Dermis blood vessel endothelial cell (primary cell): ENCODE measurements at places on chromosomes 5 and 9. TPM values are rescaled to one million over a fixed set of nuclear protein-coding genes. Genes with fewer than 3 reads are reported as not detected.

DNA sequence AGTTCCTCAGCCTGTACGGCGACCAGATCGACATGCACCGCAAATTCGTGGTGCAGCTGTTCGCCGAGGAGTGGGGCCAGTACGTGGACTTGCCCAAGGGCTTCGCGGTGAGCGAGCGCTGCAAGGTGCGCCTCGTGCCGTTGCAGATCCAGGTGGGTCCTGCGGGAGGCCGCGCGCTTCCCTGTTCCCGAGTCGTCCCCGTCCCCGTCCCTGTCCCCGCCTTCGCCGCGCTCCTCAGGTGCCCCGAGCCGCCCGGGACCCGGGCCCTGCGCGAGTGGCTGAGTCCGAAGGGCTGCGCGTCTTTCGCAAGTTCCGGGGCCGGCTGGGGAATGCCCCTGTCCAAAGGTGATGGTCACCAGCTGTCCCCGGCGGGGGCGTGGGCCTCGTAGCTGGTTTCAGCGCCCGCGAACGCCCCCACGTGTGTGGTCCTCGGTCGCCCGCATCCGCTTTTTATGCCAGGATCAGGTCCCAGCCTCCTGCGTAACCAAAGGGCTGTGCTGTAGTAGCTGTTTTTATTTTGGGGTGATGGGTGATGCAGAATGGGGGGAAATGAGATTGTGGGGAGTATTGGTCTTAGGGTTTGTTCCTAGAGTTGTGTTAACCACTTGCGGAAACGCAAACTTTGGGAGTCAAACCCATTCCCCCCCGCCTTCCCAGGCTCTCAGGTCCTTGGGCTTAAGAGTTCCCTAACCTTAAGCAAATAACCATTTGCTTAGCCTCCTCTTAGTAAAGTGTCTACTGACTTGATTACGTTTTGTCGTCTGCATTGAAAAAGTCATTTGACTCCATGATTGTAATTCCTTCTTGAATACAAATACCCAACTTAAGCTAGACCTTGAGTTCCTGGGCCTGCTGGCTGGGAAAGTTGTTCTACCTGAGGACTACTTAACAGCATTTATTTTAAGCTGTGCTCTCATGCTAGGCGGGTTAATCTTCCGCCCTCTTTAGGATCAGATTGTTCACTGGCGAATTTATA lies 663 bp downstream of the ISOC1 start:
- DNase-seq = peak; percentile 42

GABRA1 gene
- total RNA-seq = not detected in 2 replicates

BARHL1 gene
- not detected in 2 replicates for total RNA-seq

CRB2 gene
- total RNA-seq = not detected in 2 replicates

DNA sequence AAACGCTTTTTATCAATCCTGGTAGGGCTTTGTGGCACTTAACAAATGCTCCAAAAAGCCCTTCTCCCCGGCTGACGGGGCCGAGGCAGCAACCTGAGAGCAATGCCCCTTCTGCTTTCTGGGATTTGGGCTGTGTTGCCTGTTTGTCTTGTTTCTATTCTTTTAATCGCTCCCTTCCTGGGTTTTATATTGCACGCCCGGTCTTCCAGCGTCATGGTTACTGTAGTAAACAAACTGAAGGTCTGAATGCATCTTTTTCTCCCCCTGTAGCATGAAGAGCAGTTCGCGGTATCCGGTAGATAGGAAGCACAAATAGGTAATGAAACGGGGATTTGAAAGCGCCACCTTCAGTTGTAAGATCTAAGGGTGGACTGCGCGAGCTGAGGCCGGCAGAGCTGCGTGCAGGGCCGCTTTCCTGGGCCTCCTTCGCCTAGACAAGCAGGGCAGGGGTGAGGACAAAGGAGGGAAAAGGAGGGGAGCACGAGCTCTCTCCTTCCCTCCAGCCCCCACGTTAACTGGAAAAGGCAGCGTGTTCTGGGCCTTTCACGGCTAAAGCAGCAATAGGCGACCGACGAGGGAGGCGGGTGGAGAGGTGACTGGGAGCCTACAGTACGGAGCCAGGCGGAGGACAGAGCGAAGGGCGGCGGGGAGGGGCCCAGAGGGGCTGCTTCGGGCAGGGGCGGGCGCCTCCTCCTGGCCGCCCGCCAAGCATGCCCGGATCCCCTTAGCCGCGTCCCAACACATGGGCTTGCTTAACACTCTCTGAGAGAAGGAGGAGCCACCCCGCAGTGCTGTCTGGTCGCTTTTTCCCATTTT lies 49.3 kb upstream of the ZNF366 start:
- DNase-seq = peak; percentile 83

- no peak for DNase-seq
These were observed 343.9 kb downstream of the NFIB start for GRCh38 chr9:13970018-13970417.

GRCh38 chr5:158777647-158778350 lies 321.9 kb downstream of the EBF1 start:
- DNase-seq = no peak

GLDC gene
- 3.2 and 10.0 TPM in 2 replicates for total RNA-seq

- no peak for DNase-seq
These were observed 31.7 kb downstream of the NRG2 start for GRCh38 chr5:140011297-140011802.

DNA sequence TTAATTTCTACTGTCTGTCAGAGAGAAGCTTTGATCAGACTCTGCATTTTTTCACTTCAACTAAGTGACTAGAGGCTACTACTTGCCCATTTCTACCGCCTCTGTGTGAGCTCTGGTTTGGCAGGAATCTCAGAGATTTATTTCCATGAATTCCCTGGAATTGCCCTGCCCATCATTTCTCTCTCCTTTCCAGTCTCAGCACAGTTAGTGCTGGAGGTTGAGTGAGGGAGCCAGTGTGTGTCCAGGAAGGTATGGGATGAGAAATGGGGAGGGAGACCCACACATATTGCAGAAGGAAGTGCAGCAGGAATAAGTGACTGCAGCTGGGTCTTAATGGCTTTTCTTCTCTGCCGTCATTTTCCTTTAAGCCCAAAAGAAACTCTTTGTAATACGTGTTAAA lies 443.1 kb upstream of the ZNF462 start:
- DNase-seq = no peak

SIT1 gene
- total RNA-seq = not detected in 2 replicates

NFIB gene
- total RNA-seq = 153 and 193 TPM in 2 replicates

DNA sequence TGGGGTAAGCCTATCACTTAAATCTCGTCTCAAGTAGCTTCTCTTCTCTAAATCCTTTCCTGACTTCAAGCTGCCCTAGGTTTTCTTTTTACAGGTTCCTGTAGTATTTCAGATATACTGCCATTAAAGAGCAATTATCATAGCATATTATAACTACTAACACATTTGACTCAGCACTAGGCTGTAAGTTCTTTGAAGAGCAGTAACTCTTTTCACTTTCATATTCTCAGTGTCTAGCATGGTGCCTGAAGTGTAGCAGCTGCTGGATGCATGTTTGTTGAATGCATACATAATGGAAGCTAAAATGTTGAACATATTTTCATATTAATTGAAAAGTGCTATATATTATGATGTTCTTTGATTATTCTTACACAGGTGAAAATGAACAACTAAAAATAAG lies 22.5 kb downstream of the CCDC152 start:
- DNase-seq = no peak

- no peak for DNase-seq
These were observed 59.4 kb downstream of the MINAR2 start for GRCh38 chr5:129807162-129807814.

DNA sequence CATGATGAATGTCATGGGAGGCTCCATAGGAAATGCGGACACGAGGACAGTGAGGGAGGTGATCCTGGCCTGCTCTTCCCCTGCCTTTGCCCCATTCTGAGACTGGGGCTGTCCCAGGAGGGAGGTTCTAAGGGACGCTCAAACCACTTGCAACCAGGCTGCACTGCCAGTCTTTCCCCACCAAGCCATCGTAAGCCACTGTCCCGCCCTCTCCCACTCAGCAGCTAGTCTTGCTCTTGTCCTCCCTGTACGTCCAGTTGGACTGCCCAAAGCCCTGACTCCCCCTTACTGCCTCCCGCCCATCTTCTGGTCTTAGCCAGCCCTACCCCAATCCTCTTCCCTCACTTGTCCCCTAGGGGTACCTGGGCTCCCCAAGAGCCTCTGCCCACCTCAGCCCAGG lies 115.7 kb downstream of the FSTL4 start:
- no peak for DNase-seq

- DNase-seq = no peak
These were observed 259.0 kb downstream of the IRX2 start for GRCh38 chr5:2492476-2492875.

- no peak for DNase-seq
These were observed 839 bp downstream of the KCNV2 start for GRCh38 chr9:2718001-2718697.

IFNK gene
- not detected in 2 replicates for total RNA-seq

DNA sequence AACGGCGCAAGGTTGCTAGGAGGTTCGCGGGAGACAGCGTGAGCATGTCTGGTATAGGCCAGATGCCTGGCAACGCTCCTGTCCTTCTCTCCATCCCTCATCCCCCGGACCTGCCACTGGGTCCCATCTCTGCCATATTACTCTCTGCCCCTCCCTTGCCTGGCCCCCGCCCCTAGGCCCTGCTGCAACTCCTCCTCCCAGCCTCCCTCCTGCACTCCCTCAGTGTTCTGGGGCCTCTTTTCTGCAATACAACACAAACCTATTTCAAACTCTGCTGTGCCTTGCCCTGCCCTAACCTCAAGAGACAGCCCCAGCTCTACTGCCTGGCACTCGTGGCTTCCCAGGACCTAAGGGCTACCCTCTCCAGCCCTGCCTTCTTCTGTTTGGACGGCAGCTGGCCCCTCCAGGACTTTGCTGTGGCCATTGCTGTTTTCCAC lies 8.9 kb upstream of the DBN1 start:
- DNase-seq = no peak

DNA sequence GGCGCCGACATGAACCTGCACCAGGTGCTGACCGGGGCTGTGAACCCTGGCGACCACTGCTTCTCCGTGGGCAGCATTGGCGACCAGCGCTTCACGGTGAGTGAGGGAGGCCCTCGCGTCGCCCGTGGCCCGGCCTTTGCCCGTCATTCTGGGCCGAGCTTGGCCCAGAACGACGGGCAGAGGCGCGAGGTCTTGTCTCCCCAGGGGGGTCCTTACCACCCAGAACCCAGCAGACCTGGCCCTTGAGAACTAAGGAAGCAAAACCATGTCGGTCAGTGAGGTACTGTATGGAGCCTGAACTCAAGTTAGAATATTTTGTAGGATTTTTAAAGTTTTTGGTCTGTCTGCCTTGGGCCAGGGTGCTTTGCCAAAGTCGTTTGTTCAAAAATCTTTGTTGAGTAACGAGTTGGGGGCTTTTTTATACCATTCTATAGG lies 691 bp downstream of the DMXL1 start:
- DNase-seq = no peak

- peak; percentile 52 for DNase-seq
These were observed 40.8 kb downstream of the LIFR start for GRCh38 chr5:38515646-38516045.

DNA sequence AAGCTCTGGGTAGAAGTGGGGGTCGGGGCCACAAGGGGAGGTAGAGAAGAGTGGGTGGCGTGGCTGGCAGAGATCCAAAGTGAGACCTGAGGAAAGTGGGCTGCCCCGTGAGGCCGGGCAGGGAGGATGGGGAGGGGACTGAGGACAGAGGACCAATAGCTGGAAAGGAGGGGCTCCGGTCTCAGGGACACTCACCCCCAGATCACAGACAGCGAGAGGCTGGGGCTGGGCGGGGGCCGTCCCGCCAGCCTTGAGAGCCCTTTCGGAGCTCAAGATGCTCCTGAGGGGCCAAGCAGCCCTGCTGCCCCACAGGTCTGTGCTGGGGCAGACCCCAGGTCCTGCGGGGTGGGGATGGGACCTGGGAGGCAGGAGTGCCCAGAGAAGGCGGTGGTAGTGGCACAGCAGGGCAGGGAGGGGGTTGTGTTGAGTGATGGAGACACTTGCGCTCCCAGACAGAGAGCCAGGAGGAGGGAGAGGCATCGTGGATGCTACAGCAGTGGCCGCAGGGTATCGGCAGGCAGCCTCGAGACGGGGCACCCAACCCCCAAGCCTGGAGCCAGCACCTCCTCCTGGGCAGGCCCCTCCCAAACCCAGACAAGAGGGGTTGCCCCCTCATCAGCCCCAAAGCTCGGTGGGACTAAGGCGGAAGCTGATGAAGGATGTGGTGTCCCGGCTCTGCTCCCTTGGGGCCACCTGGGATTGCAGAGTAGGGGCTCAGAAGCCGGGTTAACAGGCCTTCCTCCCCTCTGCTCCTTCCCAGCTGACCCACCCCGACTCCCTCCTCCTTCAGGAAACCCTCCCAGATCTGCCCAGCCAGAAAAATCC lies 3.4 kb downstream of the SARDH start:
- no peak for DNase-seq

DNA sequence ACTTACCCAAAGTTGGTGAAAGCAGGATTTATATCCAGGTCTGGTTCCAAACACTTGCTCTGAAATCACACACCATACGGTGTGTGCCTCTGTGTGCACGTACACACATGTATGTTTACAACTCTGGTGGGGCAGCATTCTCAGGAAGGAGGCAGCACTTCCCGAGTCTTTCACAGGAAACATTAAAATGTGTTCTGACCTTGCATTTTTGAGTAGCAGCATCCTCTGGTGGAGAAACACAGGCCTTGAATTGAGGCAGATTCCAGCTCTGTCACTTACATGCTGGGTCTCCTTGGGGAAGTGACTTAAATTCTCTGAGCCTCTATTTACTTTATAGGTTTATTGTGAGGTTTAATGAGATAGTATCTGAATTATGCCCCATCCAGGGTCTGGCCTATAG lies 126.4 kb downstream of the RGS3 start:
- DNase-seq = peak; percentile 88

GRCh38 chr5:139394123-139394653 lies 716 bp downstream of the PROB1 start:
- peak; percentile 55 for DNase-seq

DNA sequence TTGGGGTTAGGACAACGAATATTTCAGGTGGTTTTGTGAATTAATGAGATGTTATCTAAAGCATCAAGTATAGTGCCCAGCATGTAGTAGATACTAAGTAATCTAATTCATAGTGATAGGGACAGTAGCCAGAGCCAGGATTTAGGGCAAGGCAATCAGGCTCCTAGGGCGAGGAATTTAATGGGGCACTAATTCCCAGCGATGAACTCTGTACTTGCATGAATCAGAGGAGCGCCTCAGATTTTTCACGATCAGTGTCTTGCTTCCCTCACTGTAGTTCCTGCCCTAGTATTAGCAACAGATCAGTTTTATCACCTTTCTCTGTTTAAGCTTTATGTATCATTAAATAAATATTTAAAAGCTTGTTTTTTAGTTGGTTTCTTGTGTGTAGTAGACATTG lies 3.1 kb downstream of the AGGF1 start:
- no peak for DNase-seq

ORM1 gene
- not detected in 2 replicates for total RNA-seq

- peak; percentile 85 for DNase-seq
These were observed 34.1 kb downstream of the SIL1 start for GRCh38 chr5:139164020-139164419.

CD14 gene
- 1.7 and 3.2 TPM in 2 replicates for total RNA-seq

- peak; percentile 35 for DNase-seq
These were observed 739 bp downstream of the CARD9 start for GRCh38 chr9:136372561-136373299.

THOC3 gene
- 41.5 and 55.6 TPM in 2 replicates for total RNA-seq

FAM221B gene
- not detected in 2 replicates for total RNA-seq

GRCh38 chr5:167688341-167689130 lies 602.9 kb upstream of the WWC1 start:
- no peak for DNase-seq
